Posterior cingulate gyrus (tissue), 11 donors: ENCODE measurements at places on chromosomes 7 and 10.
A peak's percentile ranks its signal among the peaks of the same experiment; 100 is the strongest.

- DNase-seq, result no peak
Observed at GRCh38 chr10:95336702-95337101, 45.9 kb upstream of the PDLIM1 start.

GRCh38 chr7:47473499-47474210, 108.3 kb downstream of the TNS3 start:
- no peak for DNase-seq

DNA sequence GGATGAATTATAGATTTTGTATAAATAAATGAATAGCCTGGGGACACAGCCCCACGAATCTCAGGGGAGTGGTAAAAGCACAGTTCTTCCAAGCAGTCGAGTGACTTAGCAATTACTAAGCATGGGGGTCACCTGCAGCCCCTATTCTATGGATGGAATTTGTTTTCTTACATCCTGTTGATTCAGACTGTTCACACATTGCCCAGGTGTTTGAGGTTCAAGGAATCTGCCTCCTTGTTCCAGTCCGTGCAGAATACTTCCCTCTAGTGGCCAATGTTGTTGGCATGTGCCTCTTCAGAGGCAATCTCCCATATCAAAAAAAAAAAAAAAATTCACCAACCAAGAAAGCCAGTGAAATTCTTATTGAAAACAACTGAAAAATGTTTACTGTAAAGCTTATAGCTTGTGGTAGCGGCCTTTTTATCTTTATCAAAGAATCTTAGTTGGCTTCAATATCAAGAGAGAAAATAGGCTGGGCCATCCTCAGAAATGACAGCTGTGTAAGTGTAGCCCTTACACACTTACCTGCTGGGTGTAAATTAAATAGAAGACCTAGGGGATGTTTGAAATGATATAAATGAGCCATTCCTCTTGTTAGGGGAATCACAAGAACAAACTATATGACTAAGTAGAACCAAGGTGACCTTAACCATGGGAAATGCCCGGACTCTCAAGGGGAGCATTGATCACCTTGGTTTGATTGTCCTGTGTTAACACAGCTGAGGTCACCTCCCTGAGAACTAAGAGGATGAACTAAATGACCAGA, 7.8 kb downstream of the LIPM start:
- DNase-seq, result no peak

DNA sequence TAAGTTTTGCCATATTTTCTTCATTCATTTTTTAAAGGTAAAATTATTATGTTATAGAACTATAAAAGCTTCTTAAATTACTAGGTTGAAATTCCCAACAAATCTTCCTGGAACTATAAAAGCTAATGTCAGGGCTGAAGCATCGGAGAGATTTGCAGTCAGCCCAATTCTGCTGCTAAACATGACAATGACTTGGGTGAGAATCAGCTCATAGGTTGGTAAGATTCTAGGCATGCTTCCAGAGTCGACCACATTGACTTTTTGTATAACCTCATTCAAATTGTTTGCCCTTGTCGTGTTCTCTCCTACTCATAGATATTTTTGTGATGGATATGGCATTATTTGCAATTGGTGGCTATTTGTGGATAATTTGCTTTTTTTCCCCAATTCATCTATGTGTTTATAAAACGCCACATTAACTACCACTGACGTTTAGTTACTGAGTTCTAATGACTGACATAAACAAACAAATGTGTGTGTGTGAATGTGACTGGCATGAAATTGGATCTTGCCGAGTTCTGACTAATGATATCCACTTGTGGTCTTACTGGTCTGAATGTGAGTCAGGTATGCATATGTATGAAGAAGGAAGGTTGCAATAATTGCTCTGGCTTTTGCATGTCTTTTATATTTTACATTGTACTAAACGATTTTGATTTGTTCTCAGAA, 579.8 kb downstream of the PARD3 start:
- no peak for DNase-seq

- DNase-seq, result no peak
Observed at GRCh38 chr7:132402751-132403245, 173.5 kb downstream of the PLXNA4 start.

DNA sequence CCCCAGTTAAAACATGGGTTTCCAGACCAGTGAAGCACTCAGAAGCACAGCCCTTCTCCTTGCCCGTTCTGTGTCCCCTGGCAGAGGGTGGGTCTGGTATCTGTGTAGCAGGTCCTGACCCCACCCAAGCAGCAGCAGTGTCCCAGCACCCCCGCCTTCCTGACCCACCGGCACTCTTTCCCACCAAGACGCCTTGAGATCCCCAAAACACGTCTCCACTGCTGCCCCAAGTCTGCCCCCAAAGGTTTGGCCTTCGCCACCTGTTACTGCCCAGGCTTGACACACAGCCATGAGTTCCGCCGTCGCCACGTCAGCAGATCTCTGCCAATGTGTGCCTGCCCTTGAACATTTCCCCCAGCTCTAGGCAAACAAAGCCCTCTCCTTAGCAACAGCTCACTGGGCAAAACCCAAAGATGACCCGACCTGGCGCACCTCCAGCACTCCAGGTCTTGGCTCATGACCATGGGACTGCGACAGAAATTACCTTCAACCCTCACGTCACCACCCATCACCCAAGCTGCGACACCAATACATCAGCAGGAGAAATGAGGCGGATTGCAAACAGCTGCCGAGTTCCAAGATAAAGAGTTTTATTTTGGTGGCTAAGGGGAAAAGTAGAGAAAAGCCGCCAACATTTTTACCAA, 75.6 kb downstream of the CTBP2 start:
- no peak for DNase-seq

DNA sequence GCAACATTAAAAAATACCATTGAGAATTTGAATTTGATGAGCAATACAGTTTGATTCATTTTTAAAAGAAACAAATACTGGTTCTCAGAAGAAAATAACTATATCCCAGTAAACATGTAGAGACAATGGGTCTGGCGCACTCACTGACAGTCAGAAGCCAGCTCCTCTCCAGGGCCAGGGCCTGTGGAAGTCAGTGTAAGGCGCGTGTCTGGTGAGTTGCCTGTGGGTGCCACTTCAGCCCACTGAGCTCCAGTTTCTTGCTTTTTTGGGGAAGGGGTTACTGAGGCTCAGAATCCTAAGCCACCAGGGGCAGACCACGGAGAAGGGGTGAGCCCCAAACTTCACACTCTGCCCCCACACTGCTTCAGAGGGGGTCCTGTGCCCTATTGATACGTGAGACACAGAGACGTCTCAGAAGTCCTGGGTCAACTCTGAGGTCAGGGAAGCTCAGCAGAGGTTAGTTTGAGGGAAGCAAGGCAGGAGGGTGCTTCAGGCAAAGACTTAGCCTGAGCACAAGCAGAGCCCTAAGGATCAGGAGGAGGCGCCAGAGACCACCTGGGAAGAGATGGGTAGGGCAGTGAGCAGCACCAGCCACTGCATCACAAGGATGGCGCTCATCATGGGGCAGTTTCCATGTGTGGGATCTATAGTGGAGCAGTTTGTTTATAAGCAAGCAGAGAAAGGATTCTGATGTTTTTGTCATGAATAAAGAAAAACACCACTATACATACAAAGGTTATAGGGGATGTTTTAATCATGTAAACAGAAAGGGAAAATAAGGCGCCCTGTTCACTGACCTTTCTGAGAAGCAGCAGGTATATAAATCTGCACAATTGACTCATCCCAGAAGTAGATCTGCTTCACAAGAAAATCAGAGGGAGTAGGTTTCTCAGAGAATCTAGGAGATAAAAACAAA, 95.7 kb downstream of the PKD1L1 start:
- DNase-seq, result no peak

DNA sequence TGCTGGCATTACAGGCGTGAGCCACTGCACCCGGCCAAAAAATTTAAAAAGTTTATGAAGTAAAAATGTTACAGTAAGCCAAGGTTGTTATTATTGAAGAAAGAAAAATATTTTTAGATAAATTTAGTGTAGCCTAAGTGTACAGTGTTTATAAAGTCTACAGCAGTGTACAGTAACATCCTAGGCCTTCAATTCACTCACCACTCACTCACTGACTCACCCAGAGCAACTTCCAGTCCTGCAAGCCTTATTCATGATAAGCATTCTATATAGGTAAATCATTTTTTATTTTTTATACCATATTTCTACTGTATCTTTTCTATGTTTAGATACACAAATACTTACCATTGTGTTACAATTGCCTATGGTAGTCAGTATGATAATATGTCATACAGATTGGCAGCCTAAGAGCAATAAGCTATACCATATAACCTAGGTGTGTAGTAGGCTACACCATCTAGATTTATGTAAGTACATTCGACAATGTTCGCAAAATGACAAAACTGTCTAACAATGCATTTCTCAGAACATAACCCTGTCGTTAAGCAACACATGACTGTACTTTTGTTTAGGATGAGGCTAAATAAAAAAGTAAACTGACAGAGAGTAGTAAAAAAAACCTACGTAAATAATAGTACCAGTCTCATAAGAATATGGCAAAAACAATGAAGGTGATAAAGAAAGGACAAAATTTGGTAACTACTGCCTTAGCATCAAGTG, 77.8 kb upstream of the FAM133B start:
- DNase-seq, result no peak

GRCh38 chr7:4071370-4072058, 610.6 kb upstream of the FOXK1 start:
- no peak for DNase-seq

DNA sequence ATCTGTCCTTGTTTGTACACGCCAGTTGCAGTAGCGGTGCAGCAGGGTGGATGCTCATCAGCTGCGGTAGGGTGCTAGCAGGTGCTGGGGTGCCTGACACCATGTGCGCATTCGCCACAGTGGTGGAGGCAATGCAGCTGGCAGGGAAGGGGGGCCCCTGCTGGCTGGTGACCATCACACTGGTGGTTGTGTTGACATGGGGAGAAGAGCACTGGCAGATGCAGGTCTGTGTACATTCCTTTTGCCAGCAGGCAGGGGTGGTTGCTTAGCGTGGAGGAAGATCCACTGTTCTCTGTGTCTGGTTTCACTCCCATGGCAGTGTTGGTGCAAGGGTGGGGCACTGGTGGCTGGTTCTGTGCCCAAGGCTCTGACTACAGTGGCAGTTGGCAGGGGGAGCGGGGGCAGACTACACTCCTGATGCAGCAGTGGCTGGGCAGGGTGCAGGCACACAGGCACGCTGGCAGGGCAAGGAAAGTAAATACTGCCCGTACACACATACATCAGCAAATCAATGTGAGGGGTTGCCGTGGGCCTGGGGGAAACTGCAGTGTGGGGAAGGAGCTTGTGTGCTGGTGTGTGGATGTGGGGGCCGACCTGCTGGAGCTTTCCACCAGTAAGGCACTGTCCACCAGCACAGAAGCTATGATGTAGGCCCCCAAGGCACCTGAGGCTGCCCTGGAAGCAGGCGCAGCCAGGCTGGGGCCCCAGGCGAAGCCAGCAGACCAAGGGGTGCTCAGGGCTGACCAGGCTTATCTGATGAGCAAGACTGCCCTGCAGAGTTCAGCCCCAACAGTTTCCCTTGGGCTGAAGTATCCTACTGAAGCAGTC, 87.2 kb upstream of the UNC5B start:
- no peak for DNase-seq

DNA sequence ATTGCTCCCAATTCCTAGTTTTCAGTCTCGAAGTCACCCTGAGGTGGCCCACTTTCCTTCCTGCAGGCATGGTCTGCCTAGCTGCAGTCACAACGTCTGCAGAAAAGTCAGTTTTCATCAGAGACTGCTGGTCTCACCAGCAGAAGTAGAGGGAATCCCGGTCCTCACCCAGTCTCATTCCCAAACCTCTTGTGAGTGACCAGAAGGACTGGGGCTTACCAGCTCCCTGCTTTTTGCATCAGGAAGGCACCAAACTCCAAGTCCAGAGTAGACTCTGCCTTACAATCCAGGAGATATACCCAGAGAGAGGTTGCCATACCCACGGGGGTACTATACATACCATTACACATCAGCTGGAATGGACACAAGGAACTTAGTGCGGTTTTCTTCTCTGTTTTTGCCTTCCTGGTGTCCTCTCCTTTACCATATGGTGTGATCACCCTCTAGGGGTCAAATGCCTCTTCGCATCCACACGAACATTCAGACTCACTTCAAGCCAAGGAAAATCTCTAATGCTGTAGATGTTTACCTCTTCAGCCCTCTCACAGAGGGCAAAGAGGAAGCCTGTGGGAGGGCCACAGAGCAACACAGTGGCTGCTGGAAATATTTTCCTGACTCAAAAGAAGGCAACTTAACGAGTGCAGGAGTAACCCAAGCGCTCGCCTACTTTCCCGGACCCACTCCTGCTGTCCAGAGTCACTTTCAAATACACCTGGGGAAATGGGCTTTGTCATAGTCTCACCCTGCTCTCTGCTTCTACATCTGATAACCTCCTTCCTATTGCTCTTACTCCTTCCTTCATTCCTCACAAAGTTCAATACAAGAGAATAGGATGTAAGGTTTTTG, 220.9 kb downstream of the C7orf25 start:
- DNase-seq, result no peak

DNA sequence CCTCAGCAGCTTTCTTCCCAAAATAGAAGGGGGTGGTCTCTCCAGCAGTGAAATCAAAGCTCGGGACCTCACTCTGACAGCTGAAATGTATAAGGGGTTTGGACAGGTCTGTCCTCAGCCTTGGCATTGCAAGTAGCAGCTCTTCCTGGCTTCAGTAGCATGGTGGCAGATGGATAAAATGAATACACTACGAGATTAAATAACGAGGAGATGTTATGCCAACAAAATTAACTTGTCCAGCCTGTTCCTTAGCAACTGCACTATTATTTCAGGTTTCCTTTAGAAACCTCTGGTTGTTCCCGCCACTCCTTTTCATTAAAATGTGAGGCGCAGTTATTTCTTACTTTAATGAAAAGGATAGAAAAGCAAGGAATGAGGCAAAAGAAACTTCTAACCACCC, 24.9 kb downstream of the PRLHR start:
- DNase-seq, result no peak

DNA sequence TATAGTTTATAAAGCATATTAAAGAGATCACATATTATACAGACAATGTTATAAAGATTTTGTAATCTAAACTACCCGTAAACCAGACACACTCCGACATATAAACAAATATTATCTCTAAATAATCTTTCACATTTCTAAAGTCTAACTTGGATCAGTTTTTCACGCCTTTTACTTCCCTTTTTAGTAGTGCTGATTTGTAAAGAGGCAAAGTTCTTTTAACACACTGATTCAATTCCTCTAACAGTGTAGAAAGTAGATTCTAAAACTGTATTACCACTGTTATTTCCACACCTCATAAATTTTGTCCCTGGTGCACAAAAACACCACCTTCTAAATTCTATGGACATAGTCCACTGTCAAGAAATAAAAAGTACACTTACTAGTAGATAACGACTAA, 230.9 kb downstream of the DOCK4 start:
- no peak for DNase-seq

DNA sequence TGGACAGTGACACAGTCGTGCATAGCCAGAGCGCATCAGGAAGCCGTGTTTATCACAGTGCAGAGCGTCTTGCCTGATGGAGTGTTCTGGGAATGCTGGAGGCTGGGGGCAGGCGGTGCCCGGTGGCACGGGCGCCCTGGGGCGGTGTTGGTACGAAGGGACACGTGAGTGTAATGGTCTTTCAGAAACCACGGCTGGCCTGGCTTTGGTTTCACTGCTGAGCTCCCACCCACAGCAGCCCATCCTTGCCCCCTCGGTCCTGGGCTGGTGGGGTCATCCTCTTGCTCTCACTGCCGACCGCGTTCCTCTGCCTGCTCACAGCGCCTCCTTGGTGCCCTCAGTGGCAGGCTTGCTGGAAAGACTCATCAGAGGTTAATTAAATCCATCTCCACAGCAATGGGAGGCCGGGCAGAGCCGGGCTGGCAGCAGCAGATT, 50.6 kb downstream of the NKX6-2 start:
- DNase-seq, result peak; percentile 94
